ENCODE measurements at places on chromosomes 16 and 17.

DNA sequence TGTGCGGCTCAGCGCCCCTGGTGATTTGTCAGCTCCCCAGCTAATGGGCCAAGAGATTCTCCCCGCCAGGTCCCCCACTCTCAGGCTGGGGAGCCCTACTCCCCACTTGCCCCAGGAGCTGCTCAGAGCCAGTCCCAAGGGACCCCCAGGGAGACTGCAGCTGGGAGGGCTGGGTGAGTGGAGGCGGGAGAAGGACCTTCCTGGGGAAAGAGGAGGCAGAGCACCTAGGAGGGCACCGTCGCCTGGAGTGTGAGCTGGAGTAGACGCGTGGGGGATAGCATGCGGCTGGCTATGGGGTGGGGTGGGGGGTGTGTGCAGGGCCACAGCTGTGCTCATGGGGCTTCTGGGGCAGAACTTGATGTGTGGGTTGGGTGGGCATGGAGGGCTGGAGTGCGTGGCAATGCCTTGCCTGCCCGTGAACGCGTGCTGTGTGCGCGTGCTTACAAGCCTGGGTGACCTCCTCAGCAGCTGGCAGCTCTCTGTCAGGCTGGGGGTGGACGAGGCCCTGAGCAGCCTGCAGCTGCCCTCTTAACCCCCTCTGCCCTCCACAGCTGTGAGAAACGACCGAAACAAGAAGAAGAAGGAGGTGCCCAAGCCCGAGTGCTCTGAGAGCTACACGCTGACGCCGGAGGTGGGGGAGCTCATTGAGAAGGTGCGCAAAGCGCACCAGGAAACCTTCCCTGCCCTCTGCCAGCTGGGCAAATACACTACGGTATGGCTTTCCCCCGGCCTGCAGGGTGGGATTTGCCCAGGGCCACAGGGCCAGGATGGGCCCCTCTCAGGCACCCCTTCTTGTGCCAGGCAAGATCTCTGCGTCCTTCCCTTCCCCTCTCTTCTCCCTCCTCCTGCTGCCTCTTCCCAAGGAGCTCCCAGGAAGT is 12.9 kb downstream of the GJD3 start:
- no peak for DNase-seq

GRCh38 chr17:38420518-38420917 is 7.7 kb upstream of the ARHGAP23 start:
- DNase-seq, result no peak

DNA sequence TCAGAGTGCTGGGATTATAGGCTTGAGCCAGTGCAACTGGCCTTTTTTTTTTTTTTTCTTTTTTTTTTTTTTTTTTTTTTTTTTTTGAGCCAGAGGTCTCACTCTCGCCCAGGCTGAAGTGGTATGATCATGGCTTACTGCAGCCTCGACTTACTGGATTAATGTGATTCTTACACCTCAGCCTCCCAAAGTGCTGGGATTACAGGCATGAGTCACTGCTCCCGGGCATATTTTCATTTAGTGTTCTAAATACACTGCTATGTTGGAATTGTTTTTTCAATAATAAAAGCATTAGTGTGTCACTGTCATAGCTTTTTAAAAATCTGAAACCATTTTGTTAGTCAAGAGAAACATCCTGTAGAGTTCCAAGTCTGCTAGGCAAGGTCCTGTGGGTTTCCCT is 40.3 kb downstream of the NDE1 start:
- no peak for DNase-seq

DNA sequence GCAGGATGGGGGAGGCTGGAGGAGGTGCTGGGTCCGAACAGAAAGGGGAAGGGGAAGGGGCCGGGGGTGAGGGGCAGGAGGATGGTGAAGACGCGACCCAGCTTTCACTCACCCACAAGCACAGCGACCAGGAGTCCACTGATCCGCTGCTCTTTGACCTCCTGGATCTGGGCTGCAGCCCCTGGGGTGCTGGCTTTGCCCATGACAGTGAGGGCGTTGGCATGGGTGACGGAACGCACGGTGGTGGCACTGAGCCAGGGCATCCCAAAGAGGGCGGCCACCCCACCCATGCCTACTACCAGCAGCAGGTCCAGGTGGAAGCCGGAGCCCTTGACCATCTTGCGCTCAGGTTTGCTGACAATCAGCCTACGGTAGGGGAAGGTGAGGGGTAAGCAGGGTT is 14.9 kb downstream of the SLC4A1 start:
- DNase-seq, result no peak

DNA sequence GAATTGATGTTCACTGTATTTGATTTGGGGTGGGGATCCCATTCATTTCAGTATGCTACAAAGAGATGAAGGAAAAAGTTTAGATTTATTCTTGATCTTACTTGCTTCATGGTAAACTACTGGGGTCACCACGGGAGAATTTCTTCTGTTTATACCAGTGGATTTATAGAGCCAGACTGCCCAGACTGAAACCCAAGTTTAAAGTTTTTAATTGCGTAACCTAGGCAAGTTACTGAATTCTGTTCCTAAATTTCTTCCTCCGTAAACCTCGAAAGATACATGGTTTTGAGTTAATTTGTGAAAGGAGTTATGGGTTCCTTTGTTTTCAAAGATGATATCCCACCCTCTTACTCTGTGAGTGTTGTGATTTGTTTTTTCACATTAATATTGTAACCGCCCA is 26.4 kb downstream of the PIGL start:
- no peak for DNase-seq

DNA sequence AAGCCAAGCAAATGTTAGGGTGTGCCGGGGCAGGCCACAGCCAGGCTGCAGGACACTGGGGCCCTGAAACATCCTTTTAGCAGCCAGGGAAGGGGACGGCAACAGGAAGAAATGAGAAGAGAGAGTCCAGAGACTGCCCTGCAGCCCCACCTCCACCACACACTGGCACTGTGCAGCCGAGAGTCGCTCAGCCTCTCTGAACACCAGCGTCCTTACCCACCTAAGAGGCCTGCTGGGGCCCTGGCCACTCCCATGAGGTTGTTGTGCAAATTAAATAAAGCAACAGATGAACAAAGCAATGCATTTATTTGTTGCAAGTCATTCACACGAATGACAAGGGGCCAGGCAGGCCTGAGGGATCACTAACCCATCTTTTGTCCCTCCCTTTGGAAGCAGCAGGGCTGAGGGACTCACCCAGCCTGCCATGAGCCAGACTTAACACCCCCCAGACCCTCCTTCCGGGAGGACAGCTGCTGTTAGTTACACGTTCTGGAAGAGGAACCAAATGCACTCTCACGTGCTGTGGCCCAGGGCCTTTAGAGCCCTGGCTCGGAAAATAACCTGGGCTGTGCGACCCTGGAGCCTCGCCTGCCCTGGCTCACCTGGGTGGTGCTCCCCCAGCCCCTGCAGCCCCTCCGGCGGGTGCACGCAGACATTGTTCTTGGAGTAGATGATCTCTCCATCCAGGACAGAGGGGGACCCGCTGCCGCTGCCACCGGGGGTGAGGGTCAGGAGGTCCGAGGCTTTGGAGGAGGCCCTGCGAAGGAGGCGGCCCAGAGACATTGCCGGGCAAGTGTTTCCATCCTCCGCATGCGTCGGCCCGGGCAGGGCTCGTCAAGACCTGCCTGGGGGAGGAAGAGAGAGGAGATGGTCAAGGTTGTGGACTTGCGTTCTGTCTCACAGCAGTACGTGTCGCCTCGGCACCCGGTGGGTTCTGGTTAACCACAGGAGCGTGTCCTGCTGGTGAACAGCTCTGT is 22.6 kb downstream of the TBC1D16 start:
- DNase-seq, result no peak

DNA sequence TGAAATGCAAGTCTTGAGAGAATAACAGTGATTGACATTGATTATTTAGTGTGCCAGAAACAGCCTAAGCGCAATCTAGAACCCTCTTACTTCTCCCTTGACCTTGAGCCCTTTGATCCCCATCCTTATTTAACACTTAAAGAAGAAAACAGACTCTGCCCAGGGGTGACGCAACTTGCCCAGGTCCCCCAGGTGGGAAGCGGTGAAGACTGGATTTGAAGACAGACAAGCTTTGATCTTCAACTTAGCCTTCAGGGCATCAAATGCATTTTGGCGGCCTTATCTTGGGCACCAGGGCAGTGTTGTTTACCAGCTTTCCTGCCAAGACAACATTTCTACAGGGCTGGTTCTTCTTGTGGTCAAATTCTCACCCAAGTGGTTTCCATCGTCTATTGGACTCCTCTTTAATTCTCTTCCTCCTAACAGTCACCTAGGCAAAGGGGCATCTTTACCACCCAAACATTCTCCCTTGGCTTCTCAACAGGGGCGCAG is 8.9 kb upstream of the CIITA start:
- no peak for DNase-seq

GRCh38 chr17:57197466-57198071 is 58.8 kb upstream of the MSI2 start:
- DNase-seq, result no peak

DNA sequence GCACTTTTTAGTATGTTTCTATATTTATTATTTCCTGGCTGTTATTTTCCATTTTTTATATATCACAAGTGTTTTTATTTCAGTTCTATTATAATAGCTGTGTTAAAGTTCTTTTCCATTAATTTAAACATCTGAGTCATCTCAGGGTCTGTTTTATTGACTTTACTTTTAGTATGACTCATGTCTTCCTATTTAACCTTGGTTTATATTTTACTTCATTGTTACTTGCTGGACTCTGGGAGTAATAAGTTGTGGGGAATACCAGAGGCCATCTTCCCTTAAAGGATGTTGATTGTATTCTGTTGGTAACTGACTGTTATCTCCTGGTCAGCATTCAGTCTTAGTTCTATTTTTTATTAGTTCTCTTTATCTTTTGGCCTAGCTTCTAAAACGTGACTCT is 1508.2 kb downstream of the CDH11 start:
- no peak for DNase-seq

- no peak for DNase-seq
Observed at GRCh38 chr17:68987966-68988365, 32.8 kb upstream of the ABCA8 start.

DNA sequence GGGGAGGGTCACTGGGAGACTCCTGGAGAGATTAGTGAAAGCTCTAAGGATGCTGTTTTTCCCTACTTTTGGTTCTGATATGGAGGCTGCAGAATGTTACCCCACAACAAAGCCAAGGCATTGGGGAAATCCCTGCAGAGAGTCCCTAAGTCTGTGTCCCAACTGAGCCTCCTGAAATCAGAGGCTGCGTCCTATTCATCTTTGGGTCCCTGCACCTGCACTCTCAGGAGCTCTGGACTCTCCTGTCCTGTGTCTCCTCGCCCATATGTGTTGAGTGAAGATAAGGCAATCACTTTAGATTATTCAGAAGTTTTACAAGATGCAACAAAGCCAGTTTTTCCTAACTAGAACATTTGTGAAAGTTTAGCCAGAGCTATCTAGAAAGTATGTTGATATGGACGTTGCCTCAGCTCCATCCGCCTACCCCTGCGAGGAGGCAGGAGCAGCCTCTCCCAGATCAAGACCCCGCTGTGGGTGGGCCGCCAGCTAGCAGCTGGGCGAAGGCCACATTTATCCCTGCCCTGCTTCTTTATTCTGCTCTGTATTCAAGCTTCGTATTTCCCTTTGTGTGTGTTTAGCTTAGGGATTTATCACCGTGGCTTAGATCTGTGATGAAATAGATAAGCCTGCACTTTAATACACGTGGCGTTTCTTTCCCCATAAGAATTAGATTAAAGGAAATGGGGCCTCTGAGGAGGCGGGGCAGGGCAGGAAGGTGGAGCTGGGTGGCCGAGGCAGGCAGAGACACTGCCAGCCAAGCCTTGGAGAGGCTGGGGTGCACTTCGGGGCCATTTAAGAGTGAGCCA is 37.4 kb downstream of the SHISA6 start:
- no peak for DNase-seq

- DNase-seq, result no peak
Observed at GRCh38 chr16:79580453-79581191, 19.9 kb downstream of the MAF start.

DNA sequence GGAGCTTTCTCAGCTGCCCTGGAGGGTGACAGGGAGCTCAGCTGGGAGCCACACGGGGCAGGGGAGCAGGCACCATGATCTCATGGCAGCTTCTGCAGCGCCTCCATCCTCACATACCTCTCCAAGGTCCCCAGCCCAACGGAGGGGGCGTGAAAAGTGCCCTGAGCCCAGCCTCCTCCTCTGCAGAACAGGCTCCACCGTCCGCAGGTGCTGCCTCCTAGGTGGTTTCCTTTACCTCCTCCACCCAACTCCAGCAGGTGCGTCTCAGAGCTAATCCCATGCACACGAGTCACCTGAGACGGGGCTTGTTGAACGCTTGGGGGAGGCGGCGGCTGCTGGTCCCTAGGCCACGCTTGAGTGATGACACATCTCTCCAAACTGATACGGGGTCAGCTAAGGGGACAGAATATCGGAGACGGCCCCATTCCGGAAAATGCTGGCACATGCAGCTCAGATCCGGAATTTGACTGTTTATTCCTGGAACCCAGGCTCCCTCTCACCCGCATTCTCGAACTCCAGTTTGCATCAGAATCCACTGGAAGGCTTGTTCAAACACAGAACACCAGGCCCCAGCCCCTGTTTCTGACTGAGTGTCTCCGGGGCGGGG is 387 bp upstream of the SLC38A8 start:
- no peak for DNase-seq

- DNase-seq, result no peak
Observed at GRCh38 chr17:49339354-49339753, 22.7 kb downstream of the ZNF652 start.

DNA sequence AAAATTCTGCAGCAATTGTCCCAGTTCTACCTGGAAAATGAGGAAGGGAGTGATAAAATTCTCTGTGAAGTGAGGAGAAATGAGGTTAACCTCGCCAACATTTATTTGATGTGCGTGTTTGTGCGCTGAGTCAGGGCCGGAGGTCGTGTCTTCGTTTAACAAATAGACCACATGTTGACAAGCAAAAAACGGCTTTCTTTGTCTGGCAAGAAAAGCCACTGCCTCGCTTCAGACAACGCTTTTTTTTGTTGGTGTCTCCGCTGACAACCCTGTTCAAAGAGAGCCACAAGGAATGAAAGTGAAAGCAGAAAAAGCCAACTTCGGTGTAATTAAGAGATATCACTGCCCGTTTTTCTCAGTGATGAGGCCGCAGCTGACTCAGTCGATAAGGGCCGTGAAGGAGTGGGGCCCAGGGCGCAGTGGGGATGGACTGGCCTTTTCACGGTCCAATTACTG is 510.6 kb downstream of the CDH13 start:
- DNase-seq, result no peak

DNA sequence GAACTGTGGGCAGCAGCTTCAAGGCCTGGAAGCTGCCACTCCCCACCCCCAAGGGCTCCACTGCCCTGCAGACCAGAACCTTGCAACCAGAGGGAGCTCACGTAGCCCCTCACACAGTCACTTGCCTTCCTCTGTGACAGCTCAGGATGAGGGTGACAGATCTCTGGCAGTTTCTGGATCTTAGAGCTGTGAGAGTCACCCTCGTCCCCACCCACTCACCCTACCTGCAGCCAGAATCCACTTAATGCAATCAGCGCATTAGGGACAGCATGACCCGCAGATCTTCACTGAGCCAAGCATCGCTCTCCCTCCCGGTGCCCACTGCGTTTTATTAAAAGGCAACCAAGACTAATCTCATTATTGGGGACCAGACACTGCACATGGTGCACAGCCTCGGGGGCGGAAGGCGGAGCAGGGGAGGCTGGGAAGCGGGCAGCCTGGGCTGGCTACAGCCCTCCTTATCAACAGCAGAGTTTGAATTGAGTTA is 3.5 kb downstream of the CYB561 start:
- no peak for DNase-seq

DNA sequence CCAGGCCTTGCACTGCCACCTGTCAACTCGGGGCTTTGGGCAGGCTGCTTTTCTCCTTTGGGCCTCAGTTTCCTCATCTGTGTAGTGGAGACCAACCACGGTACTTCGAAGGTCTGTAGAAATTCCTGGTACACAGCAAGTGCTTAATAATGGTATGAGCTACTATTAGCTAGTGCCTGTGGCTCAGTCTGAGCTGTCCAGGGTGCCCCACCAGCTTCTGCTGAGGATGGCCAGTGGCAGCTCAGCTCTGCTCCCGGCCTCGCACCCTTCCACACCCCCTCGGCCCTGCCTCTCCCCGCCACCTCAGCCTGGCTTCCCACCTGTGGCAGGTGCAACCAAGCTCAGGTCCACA is 26.2 kb upstream of the PLCG2 start:
- no peak for DNase-seq

All from effector CD4-positive, alpha-beta T cell (primary cell).